Cortex of kidney (tissue), 1 donor: ENCODE measurements at places on chromosomes 2 and 18.

GRCh38 chr2:196750977-196751631 is 48.4 kb downstream of the GTF3C3 start:
- DNase-seq: no peak

GRCh38 chr2:109694190-109694589 is 80.0 kb downstream of the SOWAHC start:
- no peak for DNase-seq

- DNase-seq: no peak
Measured at GRCh38 chr2:146413086-146413610, 1431.7 kb upstream of the ACVR2A start.

DNA sequence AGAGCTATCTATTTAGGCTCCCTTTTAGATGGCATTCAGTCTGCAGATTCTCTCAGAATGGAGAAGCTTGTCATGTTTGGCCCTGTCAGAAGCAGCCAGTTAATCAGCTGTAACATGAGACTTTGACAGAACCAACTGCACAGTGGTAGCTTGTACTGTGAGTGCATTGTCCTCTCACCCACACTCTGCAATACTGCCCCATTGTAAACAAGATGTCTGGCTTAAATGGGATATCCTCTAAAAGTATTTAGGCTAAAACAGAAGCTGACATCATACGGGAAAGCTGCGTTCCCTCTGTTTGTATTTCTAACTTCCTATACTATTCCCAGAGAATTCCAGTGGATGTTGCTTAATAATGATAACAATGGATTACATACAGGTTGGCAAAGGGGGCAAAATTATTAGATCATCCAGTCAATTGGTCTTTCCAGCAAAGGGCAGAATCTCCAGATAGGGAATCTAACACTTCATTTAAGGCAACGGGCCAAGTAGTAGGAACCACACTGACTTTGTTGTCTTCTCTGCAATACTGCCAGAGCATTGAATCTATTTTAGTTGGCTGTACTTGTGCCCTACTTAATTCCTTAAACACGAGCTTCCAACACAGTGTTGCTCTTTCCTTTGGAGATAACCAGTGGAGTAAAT is 15.4 kb upstream of the STAT4 start:
- no peak for DNase-seq

GRCh38 chr2:26635401-26635800 is 5.8 kb downstream of the CIB4 start:
- DNase-seq: no peak
